NCI-H2081 treated with DMSO at 0.1 percent for 48 hours (cell line): ENCODE measurements at places on chromosomes 7 and 10.

DNA sequence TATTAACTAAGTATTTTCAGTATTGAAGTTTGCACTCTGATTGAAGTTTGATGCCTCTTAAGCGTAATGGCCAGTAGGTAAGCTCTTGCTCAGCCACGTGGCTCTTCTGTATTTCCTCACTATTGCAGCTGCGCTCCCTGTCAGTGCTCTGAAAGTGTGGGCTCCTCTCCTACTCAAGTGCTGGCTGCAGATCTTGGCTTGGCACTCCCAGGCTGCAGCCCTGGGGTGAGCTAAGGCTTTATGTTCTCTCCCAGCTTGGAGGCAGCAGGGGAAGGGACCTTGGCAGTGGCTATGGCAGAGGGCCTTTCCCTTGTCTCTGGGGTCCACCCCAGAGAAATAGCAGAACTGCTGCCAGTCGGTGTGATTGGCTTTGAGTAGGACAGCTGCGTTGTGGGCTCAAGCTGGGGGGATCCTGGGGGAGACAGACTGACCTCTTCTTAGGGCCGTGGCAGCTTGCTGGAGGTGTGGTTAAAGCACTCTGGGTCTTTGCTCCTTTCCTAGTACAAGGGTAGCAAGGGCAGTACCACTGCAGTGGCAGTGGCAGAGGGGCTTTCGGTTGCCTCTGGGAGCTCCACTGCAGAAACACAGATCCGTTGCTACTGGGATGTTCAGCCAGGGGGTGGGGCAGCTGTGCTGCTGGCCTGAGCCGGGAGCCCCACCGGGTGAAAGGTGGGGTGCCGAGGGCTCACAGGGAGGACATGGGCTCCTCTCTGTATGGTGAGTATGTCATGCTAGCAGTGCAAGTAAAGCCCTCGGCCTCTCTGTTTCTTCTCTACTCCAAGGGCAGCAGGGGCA, 100.5 kb downstream of the GLCCI1 start:
- DNase-seq: no peak

DNA sequence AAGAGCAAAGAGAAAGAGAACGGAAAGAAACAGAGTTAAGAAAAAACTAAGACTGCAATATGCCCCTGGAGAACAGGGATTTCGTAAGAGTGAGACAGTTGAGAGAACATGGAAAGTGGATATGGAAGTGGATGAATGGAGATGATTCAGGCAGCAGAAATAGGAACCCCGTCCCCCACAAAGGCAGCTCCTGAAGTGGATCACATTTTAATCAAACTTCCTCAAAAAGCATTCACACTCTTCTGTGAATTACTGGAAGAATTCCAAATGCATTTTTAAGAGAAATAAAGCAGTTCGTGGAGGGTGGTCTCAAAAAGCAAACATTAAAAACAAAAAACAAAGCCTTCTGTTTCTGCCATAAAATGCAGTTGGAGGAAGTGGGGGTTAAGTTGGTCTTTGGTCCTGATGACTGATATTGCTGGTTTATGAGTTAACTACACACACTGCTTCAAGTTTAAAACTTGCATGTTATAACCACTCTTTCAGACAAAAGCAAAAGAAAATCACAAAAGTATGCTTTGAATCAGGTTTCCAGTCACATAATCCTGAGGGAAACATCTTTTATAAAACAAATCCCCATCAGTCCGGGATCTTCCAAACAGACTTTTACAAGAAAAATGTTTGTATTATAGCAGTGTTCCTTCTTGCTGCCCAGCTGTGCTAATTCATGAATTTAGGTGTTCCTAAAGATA, 214.3 kb downstream of the FANK1 start:
- DNase-seq: no peak

GRCh38 chr10:84668186-84668763, 339.9 kb downstream of the CCSER2 start:
- no peak for DNase-seq

DNA sequence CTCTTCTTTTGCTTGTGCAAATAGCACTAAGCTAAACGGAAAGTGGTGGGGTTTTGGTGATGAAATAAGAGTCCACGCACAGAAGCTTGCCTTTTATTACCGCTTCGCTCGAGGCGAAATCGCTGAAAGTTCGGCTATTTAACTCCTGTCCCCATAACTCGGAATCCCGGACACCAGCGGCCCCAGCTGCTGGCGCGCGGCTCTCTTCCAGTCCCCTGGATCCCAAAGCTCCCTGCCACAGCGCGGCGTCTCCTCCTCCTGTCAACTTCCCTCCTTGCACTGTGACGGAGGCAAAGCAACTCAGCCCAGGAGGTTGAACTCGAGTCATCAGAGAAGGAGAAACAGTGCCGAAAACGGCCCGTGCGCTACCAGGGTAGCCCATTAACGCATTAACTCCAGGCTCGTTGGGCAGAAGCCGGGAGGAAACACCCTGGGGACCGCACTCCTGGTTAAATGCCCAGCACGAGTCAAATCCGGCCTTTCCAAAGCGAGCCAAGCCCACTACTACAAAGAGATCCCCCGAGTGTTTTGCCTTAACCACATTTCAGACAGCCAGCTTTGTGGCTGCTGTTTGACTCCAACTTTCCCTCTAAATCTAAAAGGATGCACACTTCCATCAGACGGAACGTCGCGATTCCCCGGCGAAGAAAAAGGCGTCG, 1.3 kb downstream of the SEMA3D start:
- no peak for DNase-seq

- DNase-seq: no peak
Observed at GRCh38 chr10:3470191-3470590, 297.6 kb upstream of the PITRM1 start.

DNA sequence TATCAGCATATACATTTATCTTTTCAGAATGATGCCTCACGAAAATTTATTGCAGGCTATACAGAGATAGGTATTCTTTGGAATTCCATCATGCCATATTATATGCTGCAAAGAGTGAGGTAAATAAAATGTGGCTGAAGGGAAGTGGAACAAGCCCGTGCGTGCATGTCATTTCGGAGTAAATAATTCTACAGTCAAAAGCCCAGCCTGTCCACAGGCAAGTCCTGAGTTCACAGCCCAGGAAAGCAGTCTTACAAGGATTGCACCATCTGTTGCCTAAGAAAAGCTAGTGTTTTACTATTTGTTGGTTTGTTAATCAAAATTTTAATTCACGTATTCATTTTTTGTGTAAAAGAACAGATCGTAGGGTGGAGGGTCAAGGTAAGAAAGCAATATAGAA, 292.4 kb upstream of the AKR1E2 start:
- DNase-seq: no peak

GRCh38 chr7:111806232-111806631, 243.9 kb upstream of the IMMP2L start:
- no peak for DNase-seq

GRCh38 chr10:21604651-21605050, 70.6 kb downstream of the MLLT10 start:
- no peak for DNase-seq

- no peak for DNase-seq
Observed at GRCh38 chr7:44286182-44286617, 39.2 kb downstream of the CAMK2B start.

- DNase-seq: no peak
Observed at GRCh38 chr7:64874562-64875250, 28.4 kb upstream of the ZNF273 start.

- no peak for DNase-seq
Observed at GRCh38 chr7:38831259-38831996, 77.6 kb downstream of the VPS41 start.

DNA sequence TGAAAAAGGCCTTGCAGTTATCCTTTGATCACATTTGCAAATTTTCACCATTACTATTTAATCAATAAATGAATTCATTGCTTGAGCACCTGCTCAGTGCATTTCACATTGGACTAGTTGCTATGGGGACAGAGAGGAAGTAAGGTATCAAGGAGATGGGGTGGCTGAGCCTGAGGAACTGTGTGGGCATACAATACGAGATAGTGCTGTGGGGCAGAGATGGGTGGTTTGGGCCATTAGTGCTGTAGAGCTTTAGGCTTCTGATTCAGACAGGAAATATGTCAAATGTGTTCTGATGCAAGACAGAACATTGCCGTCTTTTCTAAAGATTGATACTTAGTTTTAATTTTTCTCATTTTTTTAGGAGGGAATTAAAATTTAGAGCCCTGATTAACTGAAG, 13.2 kb downstream of the ITGB8 start:
- DNase-seq: no peak

GRCh38 chr7:148754912-148755311, 56.2 kb downstream of the CUL1 start:
- no peak for DNase-seq

GRCh38 chr10:93346108-93346507, 136.0 kb downstream of the MYOF start:
- no peak for DNase-seq

GRCh38 chr10:133310399-133310755, 1.7 kb downstream of the ZNF511 start:
- no peak for DNase-seq

DNA sequence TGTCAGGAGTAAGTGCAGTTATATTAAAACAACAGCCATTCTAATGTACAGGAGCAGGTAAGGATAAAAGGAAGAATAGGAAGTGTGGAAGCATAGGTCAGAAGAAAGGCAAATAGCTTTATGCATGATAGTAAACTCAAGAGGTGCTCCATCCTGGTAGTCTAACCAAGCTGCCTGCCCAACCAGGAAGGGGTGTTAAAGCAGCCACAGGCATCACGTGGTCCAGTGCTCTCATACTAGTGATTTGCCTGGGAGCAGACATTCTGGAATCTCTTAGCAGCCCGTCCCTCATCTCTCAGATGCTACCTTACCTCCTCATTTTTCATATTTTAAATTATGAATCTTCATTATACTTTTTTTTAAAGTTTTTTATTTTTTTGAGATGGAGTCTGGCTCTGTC, 18.5 kb downstream of the ABRAXAS2 start:
- no peak for DNase-seq

DNA sequence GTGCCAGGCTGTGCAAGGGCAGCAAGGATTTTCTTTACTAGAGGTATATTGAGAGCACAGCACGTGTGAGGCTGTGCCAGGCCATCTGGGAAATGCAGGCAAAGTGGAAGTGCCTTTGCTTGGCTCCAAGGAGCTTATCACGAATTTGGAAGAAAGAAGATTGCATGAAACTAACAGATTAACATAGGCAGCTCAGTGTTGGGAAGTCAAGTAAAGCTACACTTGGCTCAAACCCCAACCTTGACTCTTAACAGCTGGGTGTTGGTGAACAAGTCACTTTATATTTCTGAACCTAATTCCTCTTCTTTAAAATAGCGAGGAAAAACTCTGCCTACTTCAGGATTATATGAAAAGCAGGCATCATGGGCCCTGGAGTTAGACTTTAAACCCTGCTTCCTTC, 105.2 kb downstream of the PLCE1 start:
- DNase-seq: no peak

DNA sequence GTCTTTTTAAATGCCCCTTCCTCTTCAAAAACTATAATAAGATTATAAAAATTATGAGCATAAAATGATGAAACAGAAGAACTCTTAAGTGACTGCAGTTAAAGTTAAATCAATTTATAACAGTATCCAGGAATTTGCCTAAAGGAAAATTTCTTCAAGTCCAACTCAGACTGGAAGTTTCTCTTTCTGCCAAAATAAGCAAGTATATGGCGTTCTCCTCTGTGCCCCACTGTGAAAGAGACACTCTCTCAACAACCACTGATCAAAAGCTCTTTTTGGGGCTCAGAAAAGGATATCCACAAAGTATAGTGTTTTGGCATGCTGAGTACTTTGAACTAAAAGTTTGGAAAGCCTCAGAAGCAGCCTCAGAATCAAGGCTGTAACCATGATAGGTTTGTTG, 139.9 kb downstream of the SKIDA1 start:
- no peak for DNase-seq

GRCh38 chr10:13899941-13900340, 313.2 kb downstream of the PRPF18 start:
- no peak for DNase-seq

- no peak for DNase-seq
Observed at GRCh38 chr10:70964245-70964644, 75.9 kb upstream of the PCBD1 start.

- DNase-seq: no peak
Observed at GRCh38 chr7:128415217-128415785, 5.5 kb upstream of the IMPDH1 start.

DNA sequence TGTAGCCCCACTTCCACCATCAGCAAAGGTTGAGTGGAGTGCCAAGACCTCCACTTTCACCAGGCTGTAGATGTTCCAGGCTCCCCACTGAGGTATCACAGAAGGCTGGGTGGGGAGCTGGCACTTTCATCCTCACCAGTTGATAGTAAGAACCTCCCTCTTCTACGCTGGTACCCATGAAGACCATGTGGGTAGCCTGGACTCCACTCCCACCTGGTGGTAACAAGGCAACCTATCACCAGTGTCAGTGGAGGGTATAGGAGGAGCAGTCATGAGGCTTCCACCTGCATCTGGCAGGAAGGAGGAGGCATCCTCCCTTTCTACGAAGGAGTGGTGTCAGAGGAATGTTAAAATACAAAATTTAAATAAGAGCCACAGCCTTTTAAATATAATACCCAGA, 4.4 kb downstream of the SMIM30 start:
- DNase-seq: no peak

DNA sequence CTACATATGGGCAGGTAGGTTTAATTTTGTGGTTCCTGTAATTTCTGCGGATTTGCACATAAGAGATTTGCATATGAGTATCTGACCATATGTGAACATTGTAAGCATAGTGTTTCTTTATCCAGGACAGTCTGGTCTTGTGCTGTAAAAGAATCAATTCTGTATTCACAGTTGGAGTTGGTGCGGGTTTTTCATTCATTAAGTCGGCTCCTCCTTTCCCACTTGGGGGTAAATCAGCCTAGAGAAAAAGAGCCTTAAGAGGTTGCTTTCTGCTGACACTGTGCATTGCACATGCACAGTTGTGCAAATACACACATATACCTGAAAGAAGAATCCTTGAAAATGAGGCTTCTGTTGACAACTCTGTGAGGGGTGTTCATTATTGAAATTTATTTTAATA, 6.1 kb upstream of the CYP26C1 start:
- DNase-seq: no peak

DNA sequence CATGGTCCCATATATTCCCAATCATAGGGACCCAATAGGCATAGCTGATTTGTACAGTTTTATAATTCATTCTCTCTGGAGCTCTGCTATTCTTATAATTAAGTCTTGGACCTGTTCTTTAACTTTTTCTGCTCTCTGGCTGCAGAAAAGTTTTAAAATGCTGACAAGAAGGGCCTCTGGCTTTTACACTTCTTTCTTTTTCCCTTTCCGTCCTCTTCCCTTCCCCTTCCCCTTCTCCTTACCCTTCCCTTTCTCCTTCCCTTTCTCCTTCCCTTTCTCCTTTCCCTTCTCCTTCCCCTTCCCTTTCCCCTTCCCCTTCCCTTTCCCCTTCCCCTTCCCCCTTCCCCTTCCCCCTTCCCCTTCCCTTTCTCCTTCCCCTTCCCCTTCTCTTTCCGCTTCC, 101.3 kb upstream of the TPK1 start:
- no peak for DNase-seq
